ENCODE measurements at places on chromosomes 16 and 17.

DNA sequence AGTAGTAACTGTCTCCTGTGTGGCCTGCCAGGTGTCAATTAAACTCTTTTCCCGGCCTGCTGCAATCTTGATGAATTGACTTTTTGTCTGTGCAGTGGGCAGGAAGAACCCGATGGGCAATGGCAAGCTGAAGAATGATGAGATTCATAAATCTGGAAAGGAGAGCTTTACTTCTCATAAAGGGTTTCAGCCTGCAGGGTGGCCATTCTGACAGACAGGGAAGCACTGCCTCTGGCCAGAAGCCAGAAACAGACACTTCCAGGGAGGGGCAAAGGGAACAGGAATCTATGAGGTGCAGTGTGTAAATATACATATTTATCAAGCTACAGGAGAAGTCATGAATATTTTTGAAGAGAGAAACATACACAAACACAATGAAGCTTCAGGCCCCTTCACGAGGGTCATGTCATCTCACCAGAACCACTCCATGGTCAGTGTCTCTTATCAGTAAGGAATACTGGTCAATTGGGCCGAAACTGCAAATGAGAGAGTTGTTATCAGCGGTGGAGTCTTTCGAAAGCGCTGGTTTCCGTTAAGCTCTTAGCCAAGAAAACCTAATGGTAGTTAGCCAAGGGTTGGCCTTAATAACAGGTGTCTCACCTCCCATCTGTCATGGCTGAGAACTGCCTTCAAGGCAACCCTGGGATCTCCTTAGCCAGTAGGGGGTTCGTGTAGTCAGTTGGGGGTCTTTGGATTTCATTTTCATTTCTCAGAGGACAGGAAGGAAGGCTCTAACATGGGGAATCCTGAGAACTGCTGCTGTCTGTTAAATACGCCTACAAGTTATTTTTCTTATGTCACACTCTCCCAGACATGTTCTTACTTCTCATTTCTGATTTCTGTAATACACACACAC is 1.2 kb upstream of the NARF start:
- DNase-seq, result no peak

- DNase-seq, result no peak
Measured at GRCh38 chr17:66304304-66305174, 2.1 kb downstream of the PRKCA start.

GRCh38 chr17:28216052-28216451 is 102.9 kb upstream of the TMEM97 start:
- DNase-seq, result no peak

GRCh38 chr17:36742267-36743000 is 141.1 kb downstream of the MRM1 start:
- no peak for DNase-seq

DNA sequence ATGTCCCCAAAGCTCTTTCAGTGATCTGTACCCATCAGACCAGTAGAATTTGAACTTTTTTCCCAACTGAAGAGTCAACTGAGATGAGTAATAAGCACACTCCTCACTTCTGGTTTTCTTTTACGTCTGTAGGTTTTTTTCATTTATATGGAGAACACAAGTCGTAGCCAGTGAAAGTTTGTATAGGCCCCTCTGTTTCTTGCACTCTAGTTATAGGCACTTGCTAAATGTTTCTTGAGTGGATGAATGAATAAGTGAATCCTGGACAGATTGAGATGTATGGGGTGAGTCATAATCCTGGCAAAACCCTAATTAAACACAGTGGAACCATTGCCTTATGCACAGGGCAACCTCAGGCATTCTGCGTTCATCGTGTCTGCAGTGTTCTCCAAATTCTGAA is 193.7 kb upstream of the TBX2 start:
- no peak for DNase-seq

- DNase-seq, result no peak
Measured at GRCh38 chr16:2179107-2179501, 17.3 kb downstream of the CASKIN1 start.

- no peak for DNase-seq
Measured at GRCh38 chr16:68470461-68471150, 22.3 kb upstream of the SMPD3 start.

DNA sequence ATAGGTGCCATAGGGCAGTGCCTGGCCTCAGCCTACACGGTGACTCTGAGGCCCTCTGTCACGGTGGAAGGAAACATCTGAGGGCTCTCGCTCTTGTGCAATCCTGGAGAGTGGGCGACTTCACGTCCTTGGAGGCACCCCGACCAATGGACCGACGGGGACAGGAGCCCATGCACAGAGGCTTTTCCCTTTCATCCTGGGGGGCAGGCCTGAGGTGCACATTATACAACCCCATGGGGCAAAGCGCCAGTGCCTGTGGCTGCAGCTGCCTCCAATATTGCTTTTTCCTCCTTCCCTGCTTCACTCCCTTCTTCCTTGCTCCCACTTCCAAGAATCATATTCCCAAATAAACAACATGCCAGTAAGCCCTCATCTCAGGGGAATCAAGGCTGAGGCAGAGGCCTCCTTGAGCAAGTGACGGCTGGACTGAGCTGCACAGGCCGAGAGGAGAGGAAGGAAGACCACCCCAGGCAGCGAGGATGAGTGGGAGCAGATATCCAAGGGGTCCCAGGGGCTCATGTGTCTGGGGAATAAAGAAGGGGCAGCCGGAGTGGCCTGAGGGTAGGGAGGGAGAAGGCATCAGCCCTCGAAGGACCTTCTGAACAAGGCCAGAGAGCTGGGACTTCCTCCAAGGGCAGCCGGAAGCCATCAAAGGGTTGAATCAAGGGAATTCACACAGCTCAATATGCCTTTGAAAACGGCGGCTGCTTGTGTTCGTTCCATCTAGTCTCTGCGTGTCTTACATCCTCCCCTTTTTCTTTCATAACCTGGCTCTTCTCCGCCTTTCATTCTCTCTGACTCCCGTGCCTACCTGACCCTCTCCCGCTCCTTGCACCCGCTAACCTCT is 42.6 kb upstream of the RPL38 start:
- DNase-seq, result no peak

DNA sequence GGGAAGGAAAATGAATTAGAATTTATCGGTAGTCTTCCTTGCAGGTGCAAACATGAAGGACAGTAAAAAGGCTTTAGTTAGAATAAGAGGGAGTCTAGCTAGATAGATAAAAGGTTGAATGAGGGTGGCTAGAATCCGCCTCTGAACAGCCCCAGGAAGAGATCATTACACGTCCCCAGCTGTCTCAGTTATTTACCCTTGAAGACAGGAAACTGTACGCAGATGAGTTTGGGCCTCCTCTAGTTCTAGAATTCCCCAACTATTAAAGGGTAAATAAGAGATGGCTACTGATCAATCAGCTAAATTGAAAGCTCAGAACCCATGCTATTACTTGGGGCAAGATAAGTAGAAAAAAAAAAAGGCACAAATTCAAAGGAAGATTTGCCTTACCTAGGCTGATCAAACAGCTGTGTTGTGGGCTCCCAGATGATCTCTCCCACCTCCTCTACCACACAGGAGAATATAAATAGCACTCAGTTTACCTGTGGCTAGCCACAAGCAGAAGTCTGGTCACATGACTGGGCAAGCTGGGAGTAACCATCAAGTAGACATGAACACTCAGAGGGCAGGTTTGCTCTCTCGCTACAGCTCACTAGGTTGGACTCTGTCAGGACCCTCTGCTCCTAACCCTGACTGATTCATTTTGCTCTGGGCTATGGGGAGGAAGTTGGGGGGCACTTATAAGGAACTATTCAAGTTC is 17.0 kb downstream of the FAM117A start:
- DNase-seq, result no peak

DNA sequence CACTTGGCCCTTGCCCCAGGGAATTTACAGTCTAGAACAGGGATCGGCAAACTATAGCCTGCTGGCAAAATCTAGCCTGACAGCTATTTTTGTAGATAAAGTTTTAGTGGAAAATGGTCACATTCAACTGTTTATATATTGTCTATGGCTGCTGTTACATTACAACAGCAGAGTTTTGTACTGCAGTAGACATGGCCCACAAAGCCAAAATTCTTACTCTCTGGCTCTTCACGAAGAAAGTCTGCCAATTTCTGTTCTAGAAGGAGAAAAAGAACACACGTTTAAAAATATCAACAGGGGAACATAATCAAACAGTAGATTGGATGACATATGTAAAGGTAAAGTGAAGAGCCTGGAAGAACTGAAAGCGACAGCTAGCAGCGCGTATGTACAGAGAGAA is 33.2 kb upstream of the CCDC182 start:
- DNase-seq, result no peak

DNA sequence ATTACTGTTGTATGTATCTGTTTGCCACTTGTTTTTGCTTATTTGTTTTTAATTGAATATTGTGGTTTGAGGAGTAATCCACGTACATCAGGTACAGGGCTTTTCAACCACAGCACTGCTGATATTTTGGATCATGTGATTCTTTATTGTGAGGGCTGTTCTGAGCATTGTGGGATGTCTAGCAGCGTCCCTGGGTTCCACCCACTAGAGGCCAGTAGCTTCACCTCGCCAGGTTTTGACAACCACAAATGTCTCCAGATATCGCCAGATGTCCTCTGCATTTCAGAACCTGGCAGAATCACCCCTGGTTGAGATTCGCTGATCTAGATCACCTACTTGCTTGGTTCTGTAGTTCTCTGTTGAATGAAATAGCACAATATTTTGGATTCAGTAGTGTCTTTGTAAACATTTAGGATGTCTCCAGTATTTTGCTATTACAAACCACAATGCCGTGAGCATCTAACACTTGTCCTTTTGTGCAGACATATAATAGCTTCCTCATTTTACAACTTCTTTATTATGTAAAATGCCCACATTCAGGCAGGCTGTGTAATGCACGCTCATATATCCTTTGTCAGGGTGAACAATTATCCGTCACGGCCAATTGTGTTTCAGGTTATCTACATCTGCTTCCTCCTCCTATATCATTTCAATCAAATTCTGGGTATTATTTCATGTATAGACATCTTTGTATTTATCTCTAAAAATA is 380.3 kb downstream of the SNX29 start:
- DNase-seq, result no peak

- no peak for DNase-seq
Measured at GRCh38 chr17:21772321-21772720, 80.0 kb downstream of the KCNJ18 start.

DNA sequence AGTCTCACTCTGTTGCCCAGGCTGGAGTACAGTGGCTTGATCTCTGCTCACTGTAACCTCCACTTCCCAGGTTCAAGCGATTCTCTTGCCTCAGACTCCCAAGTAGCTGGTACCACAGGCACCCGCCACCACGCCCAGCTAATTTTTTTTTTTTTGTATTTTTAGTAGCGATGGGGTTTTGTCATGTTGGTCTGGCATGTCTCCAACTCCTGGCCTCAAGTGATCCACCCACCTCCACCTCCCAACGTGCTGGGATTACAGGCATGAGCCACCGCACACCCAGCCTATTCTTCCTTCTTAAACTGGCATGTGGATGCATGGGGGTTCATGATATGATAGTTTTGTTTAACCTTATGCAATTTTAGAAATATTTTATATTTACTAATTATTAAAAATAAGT is 39.4 kb upstream of the VWA3A start:
- no peak for DNase-seq

DNA sequence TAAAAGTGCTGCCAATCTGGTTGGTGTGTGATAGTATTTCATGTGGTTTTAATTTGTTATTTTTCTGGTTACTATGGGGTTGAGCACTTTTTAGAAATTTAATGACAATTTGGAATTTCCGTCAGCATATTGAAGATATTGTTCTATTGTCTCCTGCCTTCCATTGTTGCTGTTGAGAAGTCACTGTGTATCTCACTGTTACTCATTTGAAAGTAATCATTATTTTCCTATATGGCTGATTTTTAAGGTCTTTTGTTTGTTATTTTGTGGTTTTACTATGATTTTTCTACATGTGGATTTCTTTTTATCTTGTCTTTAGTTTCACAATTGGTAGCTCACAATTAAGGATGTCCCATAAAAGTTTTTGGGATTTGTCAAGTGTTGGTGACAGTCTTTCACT is 8.2 kb downstream of the KRT26 start:
- no peak for DNase-seq

DNA sequence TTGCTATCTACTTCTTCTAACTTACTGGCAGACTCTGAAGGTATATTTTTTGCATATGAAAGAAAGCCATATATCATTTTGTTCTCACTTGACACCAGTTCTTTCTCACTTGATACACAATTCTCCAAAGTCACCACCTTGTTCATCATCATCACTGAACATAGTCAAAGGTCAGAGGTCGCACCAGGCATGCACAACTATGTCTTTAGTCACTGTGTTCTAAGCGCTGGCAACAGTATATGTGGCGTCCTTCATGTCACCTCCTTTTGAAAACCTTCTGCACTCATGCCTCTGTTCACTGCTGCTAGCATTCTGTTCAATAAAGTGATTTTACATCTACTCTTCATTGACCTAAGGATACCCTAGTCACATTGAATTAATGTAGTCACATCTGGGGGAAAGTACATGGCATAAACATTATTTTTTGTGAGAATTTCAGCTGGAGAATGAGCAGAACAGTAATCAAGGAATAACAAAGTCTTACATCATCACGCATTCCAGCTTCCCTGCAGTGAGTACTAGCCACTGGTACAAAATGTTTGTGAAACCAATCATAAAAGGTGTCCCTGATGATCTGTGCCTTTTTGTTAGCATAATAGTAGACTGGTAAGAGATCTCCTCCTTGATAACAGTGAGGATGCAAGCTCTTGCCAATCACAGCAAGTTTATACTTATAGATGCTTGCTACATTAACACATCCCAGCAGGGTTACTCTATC is 20.5 kb upstream of the TBX4 start:
- no peak for DNase-seq

DNA sequence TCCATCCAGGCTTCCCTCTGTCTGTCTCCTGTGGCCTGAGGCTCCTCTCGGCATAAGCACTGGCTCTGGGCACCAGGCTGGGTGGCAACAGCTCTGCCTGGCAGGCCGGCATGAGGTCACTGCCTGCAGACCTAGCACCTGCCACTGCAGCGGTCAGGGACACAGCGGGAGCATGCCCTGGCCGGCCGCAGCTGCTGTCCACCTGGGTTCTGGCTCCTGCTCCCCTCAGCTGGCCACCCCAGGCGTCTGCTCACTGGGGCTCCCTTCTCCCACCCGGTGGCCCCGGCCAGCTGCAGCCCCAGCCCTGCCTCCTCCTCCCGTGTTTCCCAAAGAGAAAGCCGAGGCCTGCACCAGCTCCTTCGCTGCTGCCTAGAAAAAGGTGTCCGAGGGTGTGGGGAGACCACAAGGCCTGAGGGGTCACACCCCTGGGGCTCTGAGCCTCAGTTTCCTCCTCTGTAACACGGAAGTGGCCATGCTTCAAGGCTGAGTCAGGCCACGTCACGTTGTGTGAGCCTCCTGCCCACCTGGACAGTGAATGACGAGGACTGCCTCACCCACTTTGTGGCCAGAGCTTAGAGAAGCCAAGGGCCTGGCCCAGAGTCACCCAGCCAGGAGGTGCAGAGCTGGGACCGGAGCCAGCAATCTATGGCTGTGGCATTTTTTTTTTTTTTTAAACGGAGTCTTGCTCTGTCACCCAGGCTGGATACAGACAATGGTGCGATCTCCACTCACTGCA is 6.7 kb downstream of the NTHL1 start:
- DNase-seq, result no peak

- DNase-seq, result no peak
Measured at GRCh38 chr16:28104404-28104803, 40.9 kb upstream of the GSG1L start.

Data from fibroblast of skin of left biceps (primary cell).